ENCODE measurements at places on chromosomes 3 and 15.

- DNase-seq = no peak
These were observed 43.8 kb upstream of the FBXL22 start for GRCh38 chr15:63553388-63553791.

- no peak for DNase-seq
These were observed 397.3 kb upstream of the PROK2 start for GRCh38 chr3:72182206-72182605.

- DNase-seq = no peak
These were observed 20.6 kb downstream of the COL8A1 start for GRCh38 chr3:99659032-99659431.

GRCh38 chr15:95215017-95215416, 983.7 kb downstream of the MCTP2 start:
- no peak for DNase-seq

DNA sequence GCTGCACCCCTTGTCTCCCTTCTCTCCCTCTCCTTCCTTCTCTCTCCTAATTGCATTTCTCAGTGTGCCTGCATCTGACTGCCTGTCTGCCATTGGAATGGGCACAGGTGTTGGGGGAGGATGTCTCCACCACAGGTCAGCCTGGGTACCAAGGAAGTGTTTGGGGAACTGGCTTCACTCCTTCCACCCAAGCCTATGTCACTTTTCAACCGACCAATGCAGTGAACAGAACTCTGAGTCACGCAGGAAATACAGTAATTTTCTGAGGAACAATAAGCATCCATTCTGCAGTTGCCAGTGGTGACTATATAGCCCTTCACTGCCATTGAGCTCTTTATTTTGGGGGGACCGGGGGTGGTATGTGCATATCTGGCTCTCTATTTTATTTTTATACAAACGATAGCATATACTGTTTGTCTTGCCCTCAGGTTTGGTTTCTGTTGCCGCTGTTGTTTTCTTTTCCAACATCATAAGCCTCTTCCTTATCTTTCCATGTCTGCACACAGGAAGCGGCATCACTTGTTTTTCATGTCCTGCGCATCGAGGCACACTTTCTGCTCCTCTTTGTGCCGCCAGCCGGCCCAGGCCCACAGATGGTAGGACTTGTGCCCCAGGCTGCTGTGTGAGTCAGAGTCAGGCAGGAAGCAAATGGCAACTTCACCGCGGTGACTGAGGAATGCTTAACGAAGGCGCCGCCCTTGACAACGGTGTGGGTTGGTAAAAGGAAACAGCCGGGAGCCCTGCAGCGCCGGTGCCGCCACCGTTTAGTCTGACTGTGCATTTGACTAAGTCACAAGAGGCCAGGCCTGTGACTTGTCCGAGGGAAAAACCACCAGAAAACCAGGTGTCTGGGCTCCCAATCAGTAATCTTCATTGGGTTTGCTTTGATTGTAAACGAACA, 21.1 kb upstream of the CDCP1 start:
- DNase-seq = peak; percentile 6

GRCh38 chr3:193520738-193521137, 34.0 kb downstream of the ATP13A4 start:
- DNase-seq = no peak

- DNase-seq = no peak
These were observed 75.0 kb downstream of the SEMA5B start for GRCh38 chr3:122952520-122952919.

- no peak for DNase-seq
These were observed 31.8 kb downstream of the GSK3B start for GRCh38 chr3:120062474-120062873.

DNA sequence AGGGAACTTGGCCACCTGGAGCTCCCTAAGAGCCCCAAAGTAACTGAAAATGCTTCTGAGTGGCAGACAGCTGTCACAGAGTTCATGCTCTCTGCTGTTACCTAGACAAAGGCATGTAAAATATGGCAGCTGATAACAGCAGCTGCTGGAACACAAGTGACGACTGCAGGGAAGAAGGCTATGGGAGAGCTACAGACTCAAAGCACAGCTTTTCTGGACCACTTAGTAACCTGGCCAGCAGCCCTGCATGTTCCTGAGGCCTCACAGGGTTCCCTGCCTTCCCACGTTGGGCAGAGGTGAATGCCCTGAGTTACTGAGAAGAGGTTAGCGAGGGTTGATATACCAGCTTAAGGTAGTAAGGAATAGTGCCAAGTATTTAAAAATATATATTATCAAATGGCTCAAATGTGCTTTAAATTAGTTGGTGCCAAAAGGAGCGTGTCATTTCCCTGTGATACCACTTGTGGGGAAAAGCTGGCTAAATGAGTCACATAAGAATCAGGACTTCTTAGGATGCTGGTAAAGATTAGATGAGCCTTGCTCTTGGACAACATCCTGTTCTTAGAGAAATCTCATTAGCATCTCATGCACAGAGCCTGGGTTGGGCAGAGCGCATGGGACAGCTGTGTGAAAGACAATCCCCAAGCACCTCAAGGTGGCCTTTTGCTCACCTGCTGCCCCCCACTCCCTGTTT, 76.4 kb upstream of the SCN5A start:
- no peak for DNase-seq

DNA sequence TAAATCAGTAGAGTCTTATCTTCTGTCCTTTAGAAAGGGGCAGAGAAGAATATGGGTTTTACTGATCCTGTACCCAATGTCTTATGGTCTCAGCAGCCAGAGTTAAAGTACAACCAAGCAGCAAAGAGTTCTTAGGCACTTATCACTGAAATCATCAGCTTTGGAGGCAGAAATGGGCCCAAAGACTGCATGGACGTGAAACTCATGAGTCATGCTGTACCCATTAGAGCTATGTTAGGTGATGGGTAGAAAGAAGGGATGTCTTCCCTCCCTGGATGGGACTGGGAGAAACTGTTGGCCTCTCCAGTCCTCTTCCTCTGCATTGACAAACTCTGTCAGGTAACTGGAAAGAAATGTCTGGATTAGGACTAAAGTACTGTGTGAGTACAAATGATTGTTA, 63.4 kb downstream of the EOMES start:
- DNase-seq = no peak

GRCh38 chr3:53938645-53939044, 47.0 kb upstream of the SELENOK start:
- peak; percentile 19 for DNase-seq

DNA sequence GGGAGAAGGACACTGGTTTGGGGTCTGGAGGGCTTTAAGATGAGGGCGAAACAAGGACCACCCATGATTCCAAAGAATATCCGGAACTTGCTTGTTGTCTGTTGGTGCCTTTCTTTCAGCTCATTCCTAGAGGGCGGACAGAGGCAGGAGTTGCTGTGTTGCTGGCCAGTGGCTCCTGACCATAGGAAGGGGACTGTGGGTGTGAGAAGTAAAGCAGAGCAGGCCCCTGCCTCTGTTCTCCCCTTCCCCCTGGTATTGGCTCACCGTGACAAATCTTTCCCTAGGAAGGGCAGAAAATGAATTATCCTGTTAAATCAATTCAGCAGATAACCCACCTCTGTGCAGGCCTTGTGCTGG, 89.1 kb downstream of the LIPC start:
- DNase-seq = no peak

DNA sequence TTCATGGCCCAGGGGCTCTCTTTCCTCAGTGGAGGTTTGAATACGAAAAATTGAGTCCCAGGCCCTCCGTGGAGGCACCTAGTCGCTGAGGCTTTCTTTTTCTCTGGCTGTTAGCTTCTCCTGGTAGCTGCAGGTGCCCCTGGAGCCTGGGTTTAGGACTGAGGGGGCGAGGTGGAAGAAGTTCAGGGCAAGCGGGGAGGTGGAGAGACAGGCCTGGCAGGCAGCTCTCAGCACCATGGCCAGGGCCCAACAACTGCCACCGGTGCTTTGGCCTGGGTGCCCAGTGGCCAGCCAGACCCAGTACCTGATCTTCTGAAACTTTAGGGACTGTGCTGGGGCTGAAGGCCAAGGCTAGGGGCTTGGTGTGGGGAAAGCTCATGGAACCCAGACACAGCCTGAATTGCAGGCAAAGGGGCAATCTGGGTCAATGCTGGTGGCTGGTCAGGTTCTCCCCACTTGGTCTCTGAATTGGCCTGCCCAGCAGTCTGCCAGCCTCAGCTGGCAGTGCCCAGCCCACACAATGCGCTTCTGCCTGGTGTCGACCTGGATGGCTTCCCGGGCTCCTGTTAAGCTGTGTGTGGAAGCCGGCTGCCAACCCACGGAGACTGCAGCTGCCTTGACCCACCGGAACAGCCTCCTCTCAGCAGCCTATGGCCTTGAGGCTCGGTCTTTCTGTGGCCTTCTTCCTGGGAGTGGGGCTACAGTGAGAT, 30.3 kb upstream of the POLG start:
- no peak for DNase-seq

- no peak for DNase-seq
These were observed 26.0 kb upstream of the MAP4 start for GRCh38 chr3:48042071-48042760.

DNA sequence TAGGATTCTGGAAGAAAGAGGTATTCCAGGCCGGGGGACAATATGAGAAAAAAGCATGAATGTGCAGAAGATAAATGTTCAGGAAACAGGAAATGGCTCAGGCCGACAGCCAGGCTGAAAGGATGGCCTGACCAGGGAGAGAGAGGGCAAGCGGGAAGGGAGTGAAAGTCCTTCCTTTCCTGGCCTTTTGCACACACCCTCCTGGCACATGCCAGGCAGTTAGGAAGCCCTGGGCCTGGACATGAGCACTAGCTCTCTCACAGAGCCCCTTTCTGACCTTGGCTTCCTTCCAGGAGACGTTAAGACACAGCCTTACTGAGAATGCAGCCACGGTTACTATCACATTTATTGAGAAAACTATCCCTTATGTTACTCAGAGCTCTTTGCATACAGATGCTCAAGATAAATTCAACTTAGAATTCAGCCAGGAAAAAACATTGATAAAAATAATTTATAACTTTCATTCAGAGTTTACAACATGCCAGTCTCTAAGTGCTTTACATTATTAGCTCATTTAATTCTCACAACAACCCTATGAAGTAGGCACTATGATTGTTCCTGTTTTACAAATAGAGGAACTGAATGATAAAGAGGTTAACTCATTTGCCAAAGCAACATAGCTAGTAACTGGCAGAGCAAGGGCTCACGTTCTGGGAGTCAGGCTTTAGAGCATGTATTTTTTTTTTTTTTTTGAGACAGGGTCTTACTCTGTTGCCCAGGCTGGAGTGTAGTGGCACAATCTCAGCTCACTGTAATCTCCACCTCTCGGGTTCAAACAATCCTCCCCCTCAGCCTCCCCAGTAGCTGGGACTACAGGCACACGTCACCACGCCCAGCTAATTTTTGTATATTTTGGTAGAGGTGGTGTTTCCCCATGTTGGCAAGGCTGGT, 39.4 kb upstream of the SMAD3 start:
- no peak for DNase-seq

- DNase-seq = no peak
These were observed 79.0 kb upstream of the DCLK3 start for GRCh38 chr3:36843065-36844051.

DNA sequence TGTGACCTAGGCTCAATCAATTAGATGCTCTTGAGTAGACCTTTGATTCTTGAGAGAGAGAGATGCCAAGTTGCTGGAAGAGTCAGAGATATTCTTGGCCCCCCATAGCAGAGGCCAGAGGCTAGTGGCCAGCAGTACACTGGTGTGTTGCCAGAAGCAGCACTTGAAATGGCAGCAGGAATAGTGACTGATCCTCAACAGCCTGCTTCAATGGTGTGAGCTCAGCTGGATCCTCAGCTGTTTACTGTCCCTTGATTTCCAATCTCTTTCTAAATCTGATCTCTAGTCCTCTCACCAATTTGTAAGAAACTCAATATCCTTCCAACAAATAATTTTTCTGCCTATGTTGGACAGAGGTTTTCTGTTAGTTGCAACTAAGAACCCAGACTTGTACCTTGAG, 170.3 kb upstream of the CCDC54 start:
- DNase-seq = no peak

- no peak for DNase-seq
These were observed 116.7 kb downstream of the NUP210 start for GRCh38 chr3:13303410-13303809.

DNA sequence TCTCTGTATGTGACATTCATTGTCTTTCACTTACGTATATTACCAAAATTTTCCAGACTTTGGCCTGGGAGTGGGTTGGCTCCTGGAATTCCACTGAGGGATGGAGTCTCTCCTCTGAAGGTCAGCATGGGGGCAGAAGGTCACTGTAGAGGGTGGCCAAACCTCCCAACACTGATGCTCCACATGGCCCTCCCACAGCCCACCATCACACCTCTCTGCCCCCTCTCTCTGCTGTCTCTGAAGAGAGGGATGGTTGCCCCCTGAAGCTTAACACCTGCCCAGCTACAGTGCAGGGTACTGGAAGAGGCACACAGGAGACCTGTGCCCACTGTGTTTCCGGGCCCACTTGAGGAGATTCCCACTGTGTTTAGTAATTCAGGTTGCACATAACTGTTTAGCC, 52.2 kb downstream of the CMTM6 start:
- DNase-seq = no peak

DNA sequence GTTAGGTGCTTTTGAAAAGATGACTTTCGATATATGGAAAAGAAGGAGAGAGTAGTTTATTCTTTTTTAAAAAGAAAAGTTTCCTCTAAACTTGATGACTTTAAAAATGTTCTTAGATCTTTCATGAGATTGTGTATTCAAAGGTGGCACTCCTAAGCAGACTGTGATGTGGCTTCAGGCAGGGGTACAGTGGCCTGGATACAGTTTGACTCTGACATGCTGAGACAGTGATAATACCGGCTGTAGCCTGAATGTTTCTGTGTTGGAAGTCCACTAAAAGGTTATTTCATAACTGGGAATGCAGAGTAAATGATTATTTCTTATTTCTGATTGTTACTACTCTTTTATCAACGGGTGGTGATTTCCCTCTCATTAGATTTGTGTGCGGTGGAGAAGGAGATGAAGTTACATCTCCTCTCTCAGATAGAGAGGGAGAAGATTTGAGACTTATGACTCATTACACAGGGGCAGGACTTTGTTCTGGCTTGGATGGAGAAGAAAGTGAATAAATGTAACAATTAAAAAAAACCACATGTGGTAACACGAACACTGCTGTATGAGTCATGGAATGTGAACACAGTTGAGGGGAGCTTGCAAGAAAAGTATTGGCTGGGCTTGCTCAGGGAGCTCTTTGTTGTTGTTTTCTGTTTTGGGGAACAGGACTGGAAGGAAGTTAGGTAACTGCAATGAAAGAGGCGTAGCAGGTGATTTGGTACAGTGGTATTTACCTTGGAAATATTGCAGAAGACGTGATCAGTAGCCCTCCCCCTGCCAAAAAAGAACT, 21.6 kb downstream of the SPTSSB start:
- no peak for DNase-seq

DNA sequence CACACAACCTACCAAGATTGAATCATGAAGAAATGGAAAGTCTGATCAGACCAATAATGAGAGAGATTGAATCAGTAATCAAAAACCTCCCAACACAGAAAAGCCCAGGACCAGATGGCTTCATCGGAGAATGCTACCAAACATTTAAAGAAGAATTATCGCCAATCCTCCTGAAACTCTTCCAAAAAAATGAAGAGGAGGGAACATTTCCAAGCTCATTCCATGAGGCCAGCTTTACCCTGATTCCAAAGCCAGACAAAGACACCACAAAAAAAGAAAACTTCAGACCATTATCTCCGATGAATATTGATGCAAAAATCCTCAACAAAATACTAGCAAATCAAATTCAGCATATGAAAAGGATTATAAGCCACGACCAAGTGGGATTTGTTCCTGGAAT, 94.1 kb downstream of the SENP2 start:
- DNase-seq = no peak

Data from NCI-H1694 treated with DMSO at 0.1 percent for 48 hours (cell line).